B cell (primary cell): ENCODE measurements at places on chromosomes 6 and 20.

DNA sequence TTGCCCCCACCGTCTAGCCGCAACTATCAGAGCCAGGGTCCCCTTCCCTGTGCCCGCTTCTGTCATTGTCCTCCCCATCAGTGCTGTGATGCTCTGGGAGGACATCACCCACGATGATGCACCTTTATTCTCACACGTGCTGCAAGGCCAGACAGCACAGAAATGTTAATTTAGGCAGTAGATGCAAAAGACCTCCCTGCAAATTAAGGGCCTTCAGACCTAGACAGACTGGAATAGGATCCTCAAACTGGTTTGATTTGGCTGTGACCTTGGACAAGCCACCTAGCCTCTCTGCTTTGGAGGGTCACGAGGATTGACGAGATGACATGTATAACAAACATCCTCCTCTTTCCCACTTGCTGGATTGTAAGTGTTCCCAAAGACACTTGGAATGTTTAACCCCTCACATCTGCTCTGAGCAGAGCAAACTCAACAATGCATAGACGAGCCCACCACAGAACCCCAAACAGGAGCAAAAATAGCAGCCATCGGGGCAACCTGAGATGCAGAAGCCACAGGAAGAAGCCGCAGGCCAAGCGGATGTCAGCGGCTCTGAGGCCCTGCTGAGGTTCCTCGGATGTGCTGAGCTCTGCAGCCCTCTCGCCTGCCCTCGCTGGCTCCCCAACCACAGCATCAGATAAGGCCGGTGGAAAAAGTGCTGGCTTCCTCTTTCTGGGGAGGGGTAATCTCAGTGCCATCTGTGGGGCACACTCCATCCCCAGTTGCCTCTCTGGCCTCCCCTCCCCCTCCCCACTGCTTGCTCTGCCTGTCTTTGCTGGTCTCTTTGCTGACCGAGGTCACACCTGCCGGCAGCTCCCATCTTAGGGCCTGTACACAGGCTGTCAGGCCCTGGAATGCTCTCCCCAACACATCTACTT, 35.3 kb downstream of the TOX2 start:
- peak; percentile 42 for DNase-seq

GRCh38 chr6:50815436-50816114, 3.1 kb upstream of the TFAP2B start:
- no peak for DNase-seq

GRCh38 chr6:170110201-170111140, 180.4 kb downstream of the DLL1 start:
- no peak for DNase-seq

DNA sequence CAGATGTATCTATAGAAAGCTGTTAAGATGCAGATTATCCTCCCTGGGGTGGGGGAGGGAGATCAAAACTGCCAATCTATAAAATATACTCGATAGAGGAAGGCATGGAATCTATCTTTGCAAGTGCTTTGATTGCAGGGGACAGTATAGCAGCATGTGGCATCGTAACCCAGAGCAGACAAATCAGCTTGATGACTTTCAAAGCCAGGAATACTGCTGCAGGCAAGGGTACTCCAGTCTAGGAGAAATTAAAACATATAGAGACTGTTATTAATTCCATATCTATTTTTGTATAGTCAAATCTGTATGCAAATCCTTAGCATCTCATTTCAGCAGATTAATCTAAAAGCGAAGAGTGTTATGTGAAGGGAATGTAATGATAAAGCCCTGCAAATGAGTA, 159.4 kb downstream of the MMS22L start:
- DNase-seq = no peak

- no peak for DNase-seq
These were observed 14.7 kb downstream of the SESN1 start for GRCh38 chr6:109079981-109080380.

DNA sequence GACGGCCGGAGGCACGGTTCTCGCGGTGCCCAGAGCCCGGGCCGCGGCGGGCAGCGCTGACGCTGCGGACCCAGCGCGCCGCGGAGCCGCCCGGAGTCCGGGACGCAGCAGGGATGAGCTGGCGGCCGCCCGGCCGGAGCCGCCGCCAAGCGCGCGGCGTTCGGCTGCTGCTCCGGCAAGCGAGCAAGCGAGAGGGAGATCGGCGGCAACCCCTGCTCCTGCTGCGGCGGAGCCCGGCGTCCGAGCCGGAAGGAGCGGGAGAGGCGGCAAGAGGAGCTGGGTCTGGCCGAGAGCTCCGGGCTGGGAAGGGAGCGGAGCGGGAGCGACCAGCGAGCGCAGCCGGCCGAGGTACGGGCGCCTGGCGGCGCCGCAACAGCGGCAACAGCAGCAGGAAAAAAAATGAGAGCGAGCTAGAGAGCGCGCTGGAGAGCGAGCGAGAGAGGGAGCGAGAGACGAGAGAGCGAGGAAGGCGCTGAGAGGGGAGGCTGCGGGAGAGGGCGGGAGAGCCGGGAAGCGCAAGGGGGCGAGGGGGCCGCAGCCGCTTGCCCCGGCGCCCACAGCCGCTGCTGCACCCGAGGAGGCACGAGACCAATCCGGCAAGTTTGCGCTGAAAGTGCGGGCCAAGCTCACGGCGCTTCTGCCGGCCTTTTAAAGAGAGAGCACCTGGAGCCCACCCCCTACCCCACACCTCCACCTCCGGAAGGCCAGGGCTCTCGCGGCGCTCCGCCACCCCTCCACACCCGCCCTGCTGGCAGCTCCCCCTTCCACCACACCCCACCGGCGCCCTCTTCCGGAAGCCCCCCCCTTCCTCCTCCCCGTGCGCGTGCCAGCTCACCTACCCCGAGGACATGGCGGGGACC, 496 bp downstream of the GRM4 start:
- DNase-seq = peak; percentile 56

DNA sequence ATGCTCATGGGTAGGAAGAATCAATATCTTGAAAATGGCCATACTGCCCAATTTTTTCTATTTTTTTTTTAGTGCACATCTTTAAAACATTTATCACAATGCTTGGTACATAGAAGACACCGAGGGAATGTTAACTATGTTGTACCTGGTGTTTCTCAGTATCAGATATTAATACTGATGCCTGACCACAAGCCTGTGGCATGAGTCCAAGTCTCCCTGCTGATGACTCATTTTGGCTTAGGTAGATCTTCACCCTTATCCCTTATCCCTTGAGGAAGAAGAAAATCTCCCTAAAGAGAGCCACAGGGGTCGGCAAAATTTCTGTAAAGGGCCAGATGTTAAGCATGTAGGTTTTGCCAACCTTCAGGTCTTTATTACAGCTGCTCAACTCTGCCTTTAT, 14.5 kb downstream of the CD109 start:
- DNase-seq = no peak

DNA sequence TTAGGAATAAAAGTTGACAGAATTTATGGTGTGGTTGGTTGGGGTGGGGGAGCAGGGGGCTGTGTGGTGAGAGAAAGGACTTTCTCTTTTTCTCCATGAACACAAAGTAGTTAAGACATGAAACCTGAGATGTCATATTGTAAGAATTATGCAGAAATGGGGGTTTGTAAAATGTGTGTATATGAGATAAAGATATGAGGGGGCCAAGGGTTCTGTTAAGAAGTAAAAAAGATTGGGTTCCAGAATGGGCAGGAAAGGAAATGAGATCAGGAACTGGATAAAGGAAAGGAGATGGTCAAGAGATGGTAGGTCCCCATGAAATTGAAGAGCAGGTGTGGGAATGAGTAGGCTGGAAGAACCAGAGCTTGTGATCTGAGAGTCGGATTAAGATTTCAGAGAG, 9.7 kb downstream of the RNF146 start:
- DNase-seq = no peak

- peak; percentile 12 for DNase-seq
These were observed 19.2 kb upstream of the GLP1R start for GRCh38 chr6:39029156-39030011.

DNA sequence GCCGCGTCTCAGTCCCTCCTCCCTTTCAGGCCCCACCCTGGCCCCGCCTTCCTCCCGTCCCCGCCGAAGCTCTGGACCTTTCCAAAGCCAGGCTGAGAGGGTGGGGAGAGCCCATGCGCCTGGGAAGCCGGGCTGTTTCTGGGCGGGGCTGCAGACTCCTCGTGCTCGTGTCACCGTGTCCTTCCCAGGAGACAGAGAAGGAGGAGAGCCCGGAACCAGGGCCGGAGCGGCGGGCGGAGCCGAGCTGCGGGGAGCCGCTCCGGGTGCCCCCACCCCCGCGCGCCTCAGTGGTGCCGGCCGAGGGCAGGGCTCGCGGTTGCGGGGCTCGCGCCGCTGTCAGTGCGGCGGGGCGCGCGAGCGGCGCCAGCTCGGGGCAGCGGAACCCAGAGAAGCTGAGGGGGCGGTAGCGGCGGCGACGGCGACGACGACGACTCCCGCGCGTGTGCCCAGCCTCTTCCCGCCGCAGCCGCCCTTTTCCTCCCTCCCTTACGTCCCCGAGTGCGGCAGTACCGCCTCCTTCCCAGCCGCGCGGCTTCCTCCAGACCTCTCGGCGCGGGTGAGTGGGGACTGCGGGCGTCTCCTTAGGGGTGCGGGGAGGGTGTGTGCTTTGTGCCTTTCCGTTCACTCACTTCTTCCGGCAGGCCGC, at the start of gene RALY:
TSS of gene RALY (plus strand) at position 336 of the 646 bp plus-strand sequence. CDS start 78,164 bp downstream, outside the sequence.
- DNase-seq = peak; percentile 99

- DNase-seq = no peak
These were observed 191.1 kb downstream of the FOXC1 start for GRCh38 chr6:1800845-1801244.

GRCh38 chr6:110098511-110099116, 80.9 kb downstream of the WASF1 start:
- DNase-seq = no peak

- no peak for DNase-seq
These were observed 18.6 kb upstream of the ELOVL2 start for GRCh38 chr6:11062715-11063114.

DNA sequence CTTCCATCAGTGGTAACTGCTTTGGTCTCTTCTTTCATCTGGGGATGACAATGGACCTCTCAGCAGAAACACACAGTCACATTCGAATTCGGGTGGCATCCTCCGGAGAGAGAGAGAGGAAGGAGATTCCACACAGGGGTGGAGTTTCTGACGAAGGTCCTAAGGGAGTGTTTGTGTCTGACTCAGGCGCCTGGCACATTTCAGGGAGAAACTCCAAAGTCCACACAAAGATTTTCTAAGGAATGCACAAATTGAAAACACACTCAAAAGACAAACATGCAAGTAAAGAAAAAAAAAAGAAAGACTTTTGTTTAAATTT, 6.1 kb downstream of the EDN1 start:
- no peak for DNase-seq

DNA sequence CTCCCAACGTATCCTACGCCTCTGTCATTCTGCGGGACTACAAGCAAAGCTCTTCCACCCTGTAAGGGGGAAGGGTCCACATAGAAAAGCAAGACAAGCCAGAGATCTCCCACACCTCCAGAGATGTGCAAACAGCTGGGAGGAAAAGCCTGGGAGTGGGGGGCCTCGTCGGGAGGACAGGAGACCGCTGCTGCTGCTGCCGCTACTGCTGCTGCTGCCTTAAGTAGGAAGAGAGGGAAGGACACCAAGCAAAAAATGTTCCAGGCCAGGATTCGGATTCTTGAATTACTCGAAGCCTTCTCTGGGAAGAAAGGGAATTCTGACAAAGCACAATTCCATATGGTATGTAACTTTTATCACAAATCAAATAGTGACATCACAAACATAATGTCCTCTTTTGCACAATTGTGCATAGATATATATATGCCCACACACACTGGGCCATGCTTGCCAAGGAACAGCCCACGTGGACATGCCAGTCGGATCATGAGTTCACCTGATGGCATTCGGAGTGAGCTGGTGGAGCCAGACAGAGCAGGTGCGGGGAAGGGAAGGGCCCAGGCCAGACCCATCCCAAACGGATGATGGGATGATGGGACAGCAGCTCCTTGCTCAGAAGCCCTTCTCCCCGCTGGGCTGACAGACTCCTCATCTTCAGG, 108.8 kb upstream of the RAB32 start:
- no peak for DNase-seq

DNA sequence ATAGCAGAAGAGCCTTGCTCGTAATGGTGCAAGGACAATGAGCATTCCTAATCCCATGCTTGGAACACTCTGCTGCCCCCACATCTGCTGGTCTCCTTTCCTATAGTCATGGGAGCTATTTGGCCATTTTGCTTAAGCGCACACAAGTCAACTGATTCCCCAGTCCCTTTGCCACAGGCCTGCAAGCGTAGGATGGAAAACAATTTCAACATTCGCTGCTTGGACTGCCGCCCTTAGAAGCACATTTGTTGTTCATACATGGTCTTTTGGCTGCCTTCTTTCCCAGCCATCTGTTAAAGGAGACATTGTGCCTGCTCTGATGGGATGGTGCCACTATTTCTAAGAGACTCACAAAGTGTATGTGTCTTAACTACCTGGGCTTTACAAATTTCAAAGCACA, 96.9 kb downstream of the RFX6 start:
- no peak for DNase-seq

DNA sequence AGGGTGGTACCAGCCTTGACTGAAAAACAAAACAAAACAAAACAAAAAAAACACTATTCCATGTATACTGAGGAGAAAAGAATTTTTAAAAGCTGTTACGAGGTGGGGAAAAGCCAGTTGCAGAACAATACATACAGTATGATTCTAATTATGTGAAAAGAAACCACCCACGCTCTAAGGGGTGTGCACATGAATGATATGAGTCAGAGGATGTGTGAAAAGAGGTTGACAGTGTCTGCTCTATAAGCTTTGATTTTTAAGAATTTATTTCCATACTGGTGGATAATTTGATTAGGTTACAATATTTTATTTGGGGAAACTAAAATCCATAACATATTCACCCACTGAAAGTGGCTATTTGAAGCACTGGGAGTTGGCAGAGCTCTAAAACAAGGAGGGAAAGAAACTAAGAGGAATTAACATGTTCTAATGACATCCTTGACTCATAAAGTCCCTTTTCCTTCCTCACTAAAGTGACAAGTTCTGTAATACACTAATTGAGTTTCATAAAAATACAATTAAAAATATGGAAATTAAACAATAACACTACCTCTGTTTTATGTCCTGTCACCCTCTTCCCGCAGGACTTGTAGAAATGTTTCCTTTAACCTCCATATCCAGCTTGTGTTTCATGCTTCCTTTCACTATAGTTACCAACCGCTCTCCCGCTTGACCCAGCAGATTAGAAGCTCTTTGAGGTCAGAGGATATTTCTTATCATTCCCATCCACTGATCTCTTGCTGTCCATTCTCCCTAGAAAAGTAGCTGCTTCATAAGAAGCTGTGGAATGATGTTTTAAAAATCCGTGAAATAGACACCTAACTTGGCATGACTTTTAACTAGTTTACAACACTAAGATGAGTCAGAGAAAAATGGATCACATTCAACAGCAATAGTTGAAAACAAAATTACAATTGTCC, 118.6 kb upstream of the CCDC28A start:
- no peak for DNase-seq

DNA sequence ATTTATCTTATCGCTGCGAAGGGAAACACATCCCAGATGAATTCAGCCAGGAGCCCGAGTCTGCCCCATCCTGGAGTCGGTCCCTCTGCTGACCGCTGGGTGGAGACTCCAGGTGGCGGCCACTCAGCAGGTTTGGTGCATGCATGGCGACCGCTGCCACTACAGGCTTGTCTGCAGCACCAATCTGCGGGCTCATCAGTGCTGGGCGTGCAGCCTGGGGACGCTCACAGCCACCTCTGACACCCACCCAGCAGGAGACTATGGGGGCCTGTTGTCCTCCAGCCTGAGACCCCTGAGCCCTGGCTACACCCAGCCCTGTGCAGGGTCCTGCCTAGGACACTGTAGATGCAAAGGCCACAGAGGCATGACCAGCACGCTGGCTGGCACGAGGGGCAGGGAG, 40.5 kb upstream of the GATA5 start:
- DNase-seq = no peak
